ENCODE measurements at places on chromosomes 11 and 22.
A peak's percentile ranks its signal among the peaks of the same experiment; 100 is the strongest.

GRCh38 chr22:46139895-46140350 is 10.4 kb upstream of the PPARA start:
- no peak for DNase-seq

GRCh38 chr22:29768052-29768693 is 1.0 kb downstream of the UQCR10 start:
- no peak for DNase-seq

GRCh38 chr11:116427903-116428637 is 344.7 kb downstream of the BUD13 start:
- DNase-seq: no peak

GRCh38 chr22:29946220-29946619 is 63.2 kb downstream of the MTMR3 start:
- DNase-seq: no peak

DNA sequence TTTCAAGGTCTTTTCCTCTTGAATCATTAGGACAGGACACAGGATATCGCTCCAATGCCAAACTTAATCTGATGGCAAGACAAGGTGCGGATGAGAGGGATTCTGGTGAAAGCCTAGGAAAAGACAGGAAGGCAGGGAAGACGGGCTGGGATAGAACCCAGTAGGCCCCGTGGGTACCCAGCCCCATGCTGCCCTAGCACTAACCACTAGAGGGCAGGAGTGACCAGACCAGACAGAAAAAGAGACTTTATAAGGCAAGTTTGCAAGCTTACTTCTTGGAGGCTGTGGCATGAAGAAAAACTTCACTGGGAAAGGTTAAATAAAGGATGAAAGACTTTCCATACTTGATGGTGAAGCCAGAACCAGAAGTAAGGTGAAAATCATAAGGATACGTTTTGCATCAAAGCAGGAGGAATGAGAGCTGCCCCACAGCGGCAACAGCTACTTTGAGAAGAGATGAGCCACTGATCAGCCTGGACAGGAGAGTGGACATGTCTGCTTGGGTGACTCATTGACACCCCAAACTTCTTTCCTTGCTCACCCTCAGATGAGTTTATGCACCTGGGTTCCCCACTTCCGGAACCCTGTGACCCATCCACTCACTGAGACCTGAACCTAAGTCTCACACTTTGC is 39.8 kb downstream of the SYN3 start:
- DNase-seq: peak; percentile 13

GRCh38 chr11:64685536-64685935 is 37.5 kb downstream of the NRXN2 start:
- no peak for DNase-seq

DNA sequence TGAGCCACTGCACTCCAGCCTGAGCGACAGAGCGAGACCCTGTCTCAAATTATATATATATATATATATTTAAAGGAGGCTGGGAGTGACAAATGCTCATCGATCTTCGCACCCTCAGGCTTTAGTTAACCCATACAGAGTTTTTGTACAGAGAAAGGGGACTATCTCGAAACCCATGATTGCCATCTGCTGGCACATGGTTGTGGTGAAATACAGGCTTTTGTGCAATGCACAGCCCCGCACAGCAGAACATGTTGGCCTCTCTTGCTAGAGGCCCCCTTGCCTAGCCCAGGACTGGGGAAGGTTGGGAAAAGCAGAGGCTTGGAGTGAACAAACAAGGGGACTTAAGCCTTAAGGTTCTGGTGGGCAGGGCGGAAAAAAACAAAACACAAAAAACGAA is 3.6 kb downstream of the MYBPC3 start:
- DNase-seq: no peak

GRCh38 chr11:66338276-66339161 is 2.3 kb upstream of the RIN1 start:
- no peak for DNase-seq

DNA sequence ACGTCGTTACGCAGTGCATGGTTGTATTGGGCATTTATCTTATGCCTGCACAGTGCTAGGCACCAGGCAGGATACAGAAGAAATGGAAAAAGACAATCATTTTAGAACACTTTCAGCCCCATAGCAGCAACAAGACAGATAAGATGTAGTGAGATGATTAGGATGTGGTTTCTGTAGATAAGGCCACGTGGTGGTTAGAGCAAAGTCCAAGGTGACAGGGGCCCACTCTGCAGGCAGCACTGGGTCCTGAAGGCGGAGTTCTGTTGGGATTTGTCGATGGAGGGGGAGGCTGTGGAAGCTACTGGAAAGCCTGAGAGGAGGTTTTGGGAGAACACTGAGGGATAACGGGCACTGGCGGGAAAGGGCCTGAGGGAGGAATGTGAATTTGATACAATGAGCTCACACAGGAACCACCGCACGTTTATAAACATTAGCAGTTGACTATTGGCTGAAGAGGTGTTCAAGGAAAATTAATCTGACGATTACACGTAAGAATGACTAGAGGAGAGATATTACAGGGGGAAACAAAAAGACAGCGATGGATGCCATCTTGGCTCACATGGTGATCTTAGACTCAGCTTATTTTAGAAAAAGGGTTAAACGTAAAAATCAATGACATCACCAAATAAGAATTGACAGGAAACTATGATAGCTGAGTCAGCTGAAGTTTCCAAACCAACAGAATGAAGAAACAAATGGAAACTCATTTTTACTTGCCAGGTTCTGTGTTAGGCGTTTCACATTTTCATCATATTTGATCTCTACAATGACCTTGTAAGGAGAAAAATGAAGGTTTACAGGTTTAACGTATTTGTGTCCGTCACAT is 551.0 kb downstream of the OPCML start:
- DNase-seq: no peak

GRCh38 chr11:118291477-118292135 is 12.9 kb upstream of the CD3E start:
- no peak for DNase-seq

DNA sequence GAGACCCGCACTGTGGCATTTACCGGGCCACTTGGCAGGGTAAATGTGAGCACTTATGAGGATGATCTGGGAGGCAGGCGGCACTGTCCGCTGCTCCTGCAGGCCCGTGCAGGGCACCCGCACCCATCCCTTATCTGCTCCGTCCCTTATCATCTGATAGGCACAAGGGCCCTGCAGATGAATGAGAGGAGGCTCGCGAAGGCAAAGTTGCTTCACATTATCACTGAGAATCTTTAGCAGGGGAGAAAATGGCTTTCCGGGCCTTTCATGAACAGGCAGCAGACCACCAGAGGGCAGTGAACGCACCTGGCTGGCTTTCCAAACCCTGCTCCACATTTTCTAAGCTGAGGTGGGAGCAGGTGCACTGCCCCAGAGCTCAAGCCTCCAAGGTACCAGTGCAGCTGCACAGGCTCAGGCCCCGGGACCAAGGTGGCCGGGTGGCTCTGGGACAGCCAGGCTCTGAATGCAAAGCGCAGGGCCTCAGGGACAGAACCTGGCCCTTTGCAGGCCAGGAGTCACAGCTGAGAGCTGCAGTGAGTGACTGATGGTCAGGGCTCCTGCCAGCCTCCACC is 165.6 kb downstream of the SHANK2 start:
- no peak for DNase-seq

GRCh38 chr11:19368726-19369375 is 128.1 kb upstream of the E2F8 start:
- no peak for DNase-seq

GRCh38 chr22:37843741-37844089 is 419 bp downstream of the ANKRD54 start:
- DNase-seq: no peak

Measured in CD4-positive, alpha-beta T cell treated with Interleukin-4 for 1 hour (primary cell).